ENCODE measurements at places on chromosomes 7 and 10. TPM values are rescaled to one million over a fixed set of nuclear protein-coding genes. Genes with fewer than 3 reads are reported as not detected.

Gene STRIP2
- polyA plus RNA-seq, result 18.8 TPM

DNA sequence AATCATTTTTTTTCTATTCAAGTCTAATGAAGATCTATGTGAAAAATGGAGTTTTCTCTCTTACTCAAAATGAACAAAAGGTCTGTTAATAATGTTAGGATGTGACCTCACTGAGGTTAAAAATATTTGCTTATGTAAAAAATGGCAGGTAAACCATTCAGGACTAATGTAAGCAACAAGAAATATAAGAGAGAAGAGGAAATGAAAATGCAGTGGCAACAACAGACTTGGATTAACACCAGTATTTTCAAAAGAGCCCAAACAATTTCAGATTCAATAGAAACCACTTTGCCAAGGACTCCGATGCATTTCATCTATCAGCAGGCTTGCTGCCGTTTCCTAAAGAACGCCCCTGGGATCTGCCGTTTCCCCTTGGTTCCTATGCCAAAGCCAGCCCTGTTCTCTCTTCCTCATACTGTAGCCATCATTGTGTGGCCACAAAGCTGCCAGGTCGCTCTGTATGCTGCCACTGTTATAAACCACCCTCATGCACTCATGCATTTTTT is 66.4 kb downstream of the MTURN start:
- DNase-seq, result no peak
- no peaks in the 10 kb centered on the region for H3K4me1 ChIP-seq
- no peaks in the 10 kb centered on the region for H3K27me3 ChIP-seq
- H3K4me3 ChIP-seq, result no peak overlapping the region
- no peak overlapping the region for H3K27ac ChIP-seq

- no peak for DNase-seq
- H3K27ac ChIP-seq, result peak overlapping the region; percentile 53
- no peaks in the 10 kb centered on the region for H3K36me3 ChIP-seq
These were observed 1.3 kb downstream of the INSYN2A start for GRCh38 chr10:127195041-127195506.

- no peaks in the 10 kb centered on the region for H3K36me3 ChIP-seq
- H3K27me3 ChIP-seq, result no peaks in the 10 kb centered on the region
- no peak overlapping the region for H3K27ac ChIP-seq
- no peaks in the 10 kb centered on the region for H3K4me1 ChIP-seq
These were observed 10.9 kb upstream of the INPP5A start for GRCh38 chr10:132526676-132527075.

DNA sequence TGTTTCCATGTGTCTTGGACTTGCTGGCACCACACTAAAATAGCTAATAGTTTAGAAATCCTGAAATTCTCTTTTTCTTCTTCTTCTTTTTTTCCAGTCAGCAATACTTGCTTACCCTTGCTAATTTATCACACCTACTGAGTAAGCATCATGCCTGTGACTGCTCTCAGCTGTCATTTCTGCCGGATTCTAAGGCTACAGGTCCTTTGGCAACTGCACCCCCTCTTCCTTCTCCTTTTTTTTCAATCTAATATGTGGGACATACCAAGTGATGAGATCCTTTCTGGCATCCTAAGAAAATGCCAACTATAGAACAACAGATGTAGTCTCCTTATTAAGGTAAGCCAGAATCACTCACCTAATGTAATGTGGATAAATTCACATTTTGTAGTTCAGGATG is 444.7 kb downstream of the MAGI2 start:
- no peaks in the 10 kb centered on the region for H3K27me3 ChIP-seq
- DNase-seq, result no peak
- H3K27ac ChIP-seq, result no peak overlapping the region
- no peaks in the 10 kb centered on the region for H3K36me3 ChIP-seq

DNA sequence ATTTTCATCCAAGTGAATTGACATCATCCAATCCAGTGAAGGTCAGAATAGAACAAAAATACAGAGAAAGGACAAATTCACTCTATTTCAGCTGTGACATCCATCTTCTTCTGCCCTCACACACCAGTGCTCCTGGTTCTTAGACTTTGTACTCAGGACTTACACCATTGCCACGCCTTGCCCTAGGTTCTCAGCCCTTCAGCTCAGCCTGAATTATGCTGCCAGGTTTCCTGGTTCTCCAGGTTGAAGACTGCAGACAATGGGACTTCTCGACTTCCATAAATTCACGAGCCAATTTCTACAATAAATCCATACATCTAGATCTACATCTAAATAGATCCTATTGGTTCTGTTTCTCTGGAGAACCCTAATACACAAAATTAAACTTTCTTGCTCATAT is 181.2 kb upstream of the KCND2 start:
- H3K27me3 ChIP-seq, result no peaks in the 10 kb centered on the region
- no peak for DNase-seq
- H3K36me3 ChIP-seq, result no peaks in the 10 kb centered on the region

- no peaks in the 10 kb centered on the region for H3K36me3 ChIP-seq
- no peaks in the 10 kb centered on the region for H3K27me3 ChIP-seq
- H3K27ac ChIP-seq, result no peak overlapping the region
- no peak overlapping the region for H3K4me3 ChIP-seq
These were observed 99.7 kb downstream of the CSTF2T start for GRCh38 chr10:51599647-51600046.

- no peaks in the 10 kb centered on the region for H3K27me3 ChIP-seq
- H3K4me3 ChIP-seq, result no peak overlapping the region
- no peak for DNase-seq
- no peaks in the 10 kb centered on the region for H3K4me1 ChIP-seq
- no peaks in the 10 kb centered on the region for H3K36me3 ChIP-seq
- no peak overlapping the region for H3K27ac ChIP-seq
These were observed 86.6 kb downstream of the TCF7L2 start for GRCh38 chr10:113036619-113037018.

- H3K27me3 ChIP-seq, result no peaks in the 10 kb centered on the region
- no peaks in the 10 kb centered on the region for H3K36me3 ChIP-seq
- peak overlapping the region; percentile 39 for H3K27ac ChIP-seq
- no peak overlapping the region for H3K4me3 ChIP-seq
- no peak for DNase-seq
These were observed 22.0 kb upstream of the BMPR1A start for GRCh38 chr10:86734207-86734988.

GRCh38 chr10:51700228-51700817 is 928 bp upstream of the CSTF2T start:
- H3K4me3 ChIP-seq, result peak overlapping the region; percentile 86
- peak; percentile 69 for DNase-seq
- peaks cover 18% of the 10 kb centered on the region for H3K4me1 ChIP-seq
- no peaks in the 10 kb centered on the region for H3K27me3 ChIP-seq
- no peaks in the 10 kb centered on the region for H3K36me3 ChIP-seq
- H3K27ac ChIP-seq, result peak overlapping the region; percentile 98
